Transverse colon (tissue), 4 donors: ENCODE measurements at places on chromosomes 12 and 14. TPM values are rescaled to one million over a fixed set of nuclear protein-coding genes. Genes with fewer than 3 reads are reported as not detected.

- DNase-seq, result no peak
These were observed 3.2 kb downstream of the PPP1R1A start for GRCh38 chr12:54585243-54585642.

The ZNF10 gene
- total RNA-seq, result 8.5 TPM

DNA sequence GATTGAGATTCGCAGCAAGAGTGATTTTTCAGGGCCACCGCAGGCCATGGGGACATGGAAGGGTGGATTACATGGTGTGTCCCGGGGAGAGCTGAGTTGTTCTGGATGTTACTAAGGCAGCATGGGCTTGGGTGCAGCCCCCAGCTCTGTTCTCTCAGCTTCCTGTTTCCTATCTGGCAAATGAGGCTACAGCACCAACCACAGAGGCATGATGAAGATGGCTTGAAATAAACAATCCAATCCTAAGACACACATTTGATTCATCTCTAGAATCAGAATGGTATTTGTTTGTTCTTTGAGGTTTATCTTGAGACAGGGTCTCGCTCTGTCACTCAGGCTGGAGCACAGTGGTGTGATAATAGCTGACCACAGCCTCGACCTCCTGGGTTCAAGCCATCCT is 21.6 kb downstream of the GLTP start:
- DNase-seq, result no peak

- DNase-seq, result no peak
These were observed 144.5 kb downstream of the LLPH start for GRCh38 chr12:65986047-65986446.

DNA sequence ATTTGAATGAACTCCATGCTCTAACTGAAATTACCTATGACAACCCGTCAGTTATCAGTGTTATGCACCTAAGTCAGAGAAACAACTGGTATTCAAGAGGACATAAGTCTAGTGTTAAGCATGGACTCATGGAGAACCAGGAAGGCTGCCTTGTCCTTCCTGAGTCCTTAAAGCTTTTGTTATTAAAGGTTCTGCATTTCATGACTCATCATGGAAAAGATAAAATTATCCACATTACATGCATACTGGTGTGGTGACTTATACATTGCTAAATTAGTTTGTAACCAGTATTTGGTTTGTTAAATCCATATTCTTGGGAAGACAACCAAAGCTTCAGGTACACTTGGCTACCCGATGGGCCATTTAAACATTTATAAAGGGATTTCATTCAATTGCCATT is 6.5 kb upstream of the OR4E1 start:
- no peak for DNase-seq

The ARF6 gene
- 70.3 TPM for total RNA-seq

DNA sequence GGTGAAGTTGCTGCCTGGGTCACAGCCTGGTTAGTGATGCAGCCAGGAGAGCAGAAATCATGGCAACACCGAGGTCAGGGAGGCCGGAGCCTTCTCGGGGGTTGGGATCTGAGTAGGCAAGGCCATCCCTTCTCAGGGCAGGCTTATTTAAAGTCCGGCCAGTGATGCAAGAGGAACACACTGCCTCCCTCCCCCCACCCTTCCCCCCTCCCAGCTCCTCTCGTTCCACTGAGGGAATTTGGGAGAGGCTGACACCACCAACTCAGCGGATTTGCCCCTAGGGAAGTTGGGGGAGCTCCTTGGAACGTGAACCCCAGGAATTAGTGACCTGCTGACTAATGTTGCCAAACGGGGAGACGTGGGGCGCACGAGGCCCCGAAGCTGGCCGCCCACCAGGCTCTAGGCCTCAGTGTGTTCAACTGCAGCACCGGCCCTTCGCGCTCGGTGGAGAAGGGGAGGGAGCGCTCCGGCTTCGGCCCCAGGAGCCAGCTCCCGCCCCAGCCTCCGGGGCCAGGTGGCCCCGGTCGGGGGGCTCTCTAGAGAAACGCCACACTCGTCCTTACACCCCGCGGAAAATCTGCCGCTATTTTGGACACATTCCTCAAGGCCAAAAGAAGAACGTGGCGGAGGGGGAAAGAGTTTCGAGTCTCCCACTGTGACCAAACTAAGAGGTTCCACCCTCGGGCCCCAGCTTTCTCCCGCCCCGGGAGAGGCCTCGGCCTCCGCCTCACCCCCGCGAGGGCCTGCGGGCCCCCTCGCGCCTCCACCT is 1.6 kb downstream of the CTDSP2 start:
- peak; percentile 65 for DNase-seq

The ETFRF1 gene
- total RNA-seq, result 22.9 TPM

The KERA gene
- not detected for total RNA-seq

DNA sequence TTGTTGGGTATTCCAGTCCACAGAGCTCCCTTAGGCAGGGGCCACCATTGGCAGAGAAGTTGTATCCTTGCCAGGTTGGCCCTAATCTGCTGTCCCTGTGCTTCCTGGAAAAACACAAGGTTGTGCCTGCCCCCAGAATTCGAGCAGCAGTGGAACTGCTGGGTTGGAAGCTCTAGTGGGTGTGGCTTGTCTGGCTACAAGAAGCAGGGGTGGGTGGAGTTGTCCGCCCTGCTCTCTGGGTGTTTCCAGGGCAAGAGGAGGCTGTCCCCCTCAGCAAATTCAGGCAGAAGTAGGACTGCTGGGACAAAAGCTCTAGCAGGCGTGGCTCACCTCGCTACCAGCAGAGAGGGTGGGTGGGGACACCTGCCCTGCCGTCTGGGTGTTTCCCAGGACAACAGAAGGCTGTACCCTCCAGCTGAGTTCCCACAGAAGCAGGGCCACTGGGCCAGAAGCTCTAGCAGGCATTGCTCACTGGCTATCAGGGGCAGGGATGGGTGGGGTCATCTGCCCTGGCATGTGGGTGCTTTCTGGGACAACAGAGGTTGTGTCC is 72.8 kb upstream of the NPAS3 start:
- no peak for DNase-seq

The NAA25 gene
- total RNA-seq, result 63.7 TPM

GRCh38 chr12:104682790-104683279 is 226.1 kb downstream of the CHST11 start:
- no peak for DNase-seq

DNA sequence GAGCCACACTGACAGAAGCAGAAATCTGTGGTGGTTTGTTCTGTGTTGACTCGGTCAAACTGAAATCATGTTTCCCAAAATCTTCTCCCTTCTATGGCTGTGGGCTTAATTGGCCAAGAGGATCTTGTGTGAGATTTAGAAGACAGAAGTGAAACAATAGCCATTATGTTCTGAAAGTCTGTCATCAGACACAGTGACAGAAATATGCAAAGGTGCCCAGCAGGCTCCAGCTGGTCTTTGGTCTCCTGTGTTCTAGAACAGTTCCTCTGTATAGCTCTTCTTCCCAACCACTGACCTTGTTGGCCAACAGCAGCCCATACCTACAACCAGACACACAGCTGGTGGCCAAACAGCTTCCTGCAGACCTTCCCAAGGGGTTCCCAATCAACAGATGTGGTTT is 25.0 kb upstream of the COCH start:
- peak; percentile 17 for DNase-seq

- DNase-seq, result no peak
These were observed 149.5 kb downstream of the PRKCH start for GRCh38 chr14:61470961-61471293.

DNA sequence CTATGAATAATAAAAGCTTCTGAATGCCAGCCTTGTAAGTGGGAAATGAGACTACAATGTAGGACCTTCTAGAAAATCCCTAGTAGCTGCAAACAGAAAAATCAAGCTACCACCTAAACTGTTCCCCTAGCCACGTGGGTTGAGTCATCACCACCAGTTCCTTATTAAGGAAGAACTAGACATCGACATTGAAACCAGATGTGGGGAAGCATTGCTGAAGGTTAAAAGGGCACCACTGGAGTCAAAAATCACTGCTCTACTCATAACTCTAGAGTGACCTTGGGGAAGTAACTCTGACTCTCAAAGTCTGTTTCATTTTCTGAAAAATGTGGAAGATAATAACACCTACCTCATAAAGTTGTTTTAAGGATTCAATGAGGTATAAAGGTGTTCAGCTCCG is 9.4 kb upstream of the CNIH1 start:
- DNase-seq, result no peak

The COX8C gene
- not detected for total RNA-seq

The NOS1 gene
- total RNA-seq, result 1.6 TPM

DNA sequence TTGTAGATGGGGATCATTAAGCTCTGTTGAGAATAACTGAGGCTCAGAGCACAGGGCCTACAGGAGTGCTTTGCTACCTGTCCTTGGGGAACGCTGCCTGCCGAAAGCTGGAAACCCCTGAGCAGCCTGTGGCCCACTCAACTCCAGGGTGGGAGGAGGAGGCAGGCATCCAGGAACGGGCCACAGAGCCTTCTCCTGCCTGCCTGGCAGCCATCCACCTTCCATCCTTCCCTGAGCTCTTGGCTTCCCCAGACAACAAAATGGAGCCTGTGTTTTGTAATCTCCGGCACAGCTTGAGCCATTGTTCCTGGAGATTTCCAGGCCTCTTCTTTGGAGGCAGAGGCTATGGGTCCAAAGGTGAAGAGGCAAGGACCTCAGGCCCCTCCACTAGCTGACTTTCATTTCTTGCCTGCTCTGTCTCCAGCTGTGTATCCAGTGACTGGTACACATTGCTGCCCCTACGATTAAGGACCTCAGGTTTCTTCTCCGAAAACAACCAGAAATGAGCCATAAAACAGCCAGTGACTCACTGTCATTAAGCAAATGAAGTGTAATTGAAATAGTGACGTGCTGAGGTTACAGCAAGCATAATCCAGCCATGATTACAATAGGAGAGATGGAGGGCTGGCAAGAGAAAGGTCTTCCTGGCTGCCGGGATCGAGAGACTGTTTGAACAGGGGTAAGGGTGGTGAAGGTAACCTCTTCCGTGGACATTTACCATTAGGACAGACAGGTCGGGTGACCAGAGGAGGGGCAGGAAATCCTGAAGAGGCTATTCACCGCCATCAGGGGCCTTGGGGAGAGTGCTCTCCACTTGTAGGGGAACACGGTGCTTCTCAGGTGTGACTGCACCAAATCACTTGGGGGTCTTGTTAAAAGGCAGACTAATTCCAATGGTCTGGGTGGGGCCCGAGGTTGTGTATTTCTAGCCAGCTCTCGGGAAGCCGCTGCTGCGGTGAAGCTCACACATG is 56.3 kb upstream of the KCNA5 start:
- DNase-seq, result no peak

The ABCD2 gene
- total RNA-seq, result not detected

DNA sequence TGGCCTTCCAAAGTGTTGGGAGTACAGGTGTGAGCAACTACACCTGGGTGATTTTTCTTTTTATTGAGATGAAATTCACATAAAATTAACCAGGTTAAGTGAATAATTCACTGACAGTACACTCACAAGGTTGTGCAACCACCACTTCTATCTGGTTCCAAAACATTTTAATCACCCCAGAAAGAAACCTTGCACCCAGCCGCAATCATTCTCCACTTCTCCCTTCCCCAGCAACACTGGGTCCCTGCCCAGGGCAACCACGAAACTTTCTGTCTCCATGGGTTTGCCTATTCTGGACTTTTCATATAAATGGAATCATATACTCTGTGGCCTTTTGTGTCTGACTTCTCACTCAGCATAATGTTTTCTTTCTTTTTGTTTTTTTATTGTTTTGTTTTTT is 26.3 kb upstream of the MLXIP start:
- DNase-seq, result no peak

GRCh38 chr12:68425998-68426397 is 93.8 kb upstream of the MDM1 start:
- no peak for DNase-seq

The RNASE7 gene
- total RNA-seq, result not detected

DNA sequence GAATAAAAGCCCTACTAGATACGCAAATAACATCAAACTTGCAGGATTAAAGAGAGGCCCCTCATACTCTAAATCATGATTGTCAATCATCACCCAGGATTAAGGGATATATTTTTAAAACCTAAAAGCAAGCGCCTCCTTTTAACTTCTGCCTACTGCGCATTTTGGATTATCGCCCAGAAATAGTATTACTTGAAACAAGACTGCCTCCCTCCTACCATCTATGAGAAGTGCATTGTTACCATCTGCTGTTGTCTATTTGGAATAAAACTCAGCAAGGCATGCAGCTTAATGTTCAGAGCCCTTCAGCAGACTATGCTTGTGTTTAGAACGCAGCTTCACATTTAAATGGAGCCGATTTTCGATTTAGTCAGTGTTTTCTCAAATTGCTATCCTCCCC is 79.6 kb downstream of the EXOC5 start:
- no peak for DNase-seq

The NKX2-1 gene
- not detected for total RNA-seq

DNA sequence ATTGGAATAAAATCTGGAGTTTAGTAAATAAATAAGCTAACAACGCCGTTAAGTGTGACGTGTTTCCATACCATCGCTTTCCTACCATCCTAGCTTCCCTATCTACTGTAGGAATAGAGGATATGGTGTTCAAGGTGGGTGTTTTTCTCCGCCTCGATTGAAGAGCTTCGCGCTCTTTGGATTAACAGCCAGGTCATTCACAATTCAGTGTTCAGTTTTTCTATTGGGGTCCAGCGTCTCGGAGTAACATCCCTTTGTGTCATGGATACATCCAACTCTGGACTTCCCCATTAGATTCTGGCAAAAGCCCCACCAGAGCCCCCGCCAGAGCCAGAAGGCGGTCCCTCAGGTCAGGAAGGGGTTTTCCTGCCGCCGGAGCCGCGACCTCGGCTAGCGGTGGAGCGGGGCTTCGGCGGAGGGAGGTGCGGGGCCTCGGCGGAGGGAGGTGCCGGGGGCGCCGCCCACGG is 1.2 kb upstream of the SRGAP1 start:
- no peak for DNase-seq

The FGD4 gene
- 80.2 TPM for total RNA-seq
